ENCODE measurements at places on chromosomes 7 and 10.

GRCh38 chr7:131139462-131139861 lies 188.2 kb upstream of the MKLN1 start:
- no peak for DNase-seq

DNA sequence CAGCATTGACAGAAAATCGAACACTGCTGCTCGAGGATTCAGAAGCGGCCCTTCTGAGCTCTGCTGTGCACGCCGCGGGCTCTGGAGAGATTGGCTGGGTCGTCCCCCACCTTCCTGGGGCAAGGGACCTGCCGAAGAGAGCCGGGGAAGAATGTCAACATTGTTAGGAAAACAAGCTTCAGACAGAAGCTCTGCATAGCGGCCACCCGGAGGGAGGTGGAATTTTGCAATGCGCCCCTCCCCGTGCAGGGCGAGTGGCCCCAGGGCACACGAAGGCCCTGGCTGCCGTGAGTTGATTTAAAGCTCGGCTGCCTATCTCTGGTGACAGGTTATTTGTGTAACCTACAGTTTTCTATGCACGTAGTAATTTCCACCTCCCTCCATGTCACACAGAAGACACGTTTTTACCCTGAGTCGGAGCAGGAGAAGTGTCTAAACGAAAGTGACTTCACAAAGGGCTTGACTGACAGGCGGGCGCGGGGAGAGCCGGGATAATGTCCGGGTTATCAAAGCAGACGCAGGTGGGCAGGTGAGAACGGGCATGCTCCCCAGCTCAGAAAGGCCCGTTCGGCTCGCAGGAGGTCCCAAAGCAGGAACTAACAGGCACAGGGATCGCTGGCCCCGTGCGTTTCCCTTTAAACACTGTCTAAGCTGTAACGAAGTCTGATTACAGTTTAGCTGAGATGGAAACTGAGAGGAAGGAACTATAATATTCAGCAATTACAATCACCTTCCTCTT lies 84.6 kb downstream of the PDGFA start:
- no peak for DNase-seq

DNA sequence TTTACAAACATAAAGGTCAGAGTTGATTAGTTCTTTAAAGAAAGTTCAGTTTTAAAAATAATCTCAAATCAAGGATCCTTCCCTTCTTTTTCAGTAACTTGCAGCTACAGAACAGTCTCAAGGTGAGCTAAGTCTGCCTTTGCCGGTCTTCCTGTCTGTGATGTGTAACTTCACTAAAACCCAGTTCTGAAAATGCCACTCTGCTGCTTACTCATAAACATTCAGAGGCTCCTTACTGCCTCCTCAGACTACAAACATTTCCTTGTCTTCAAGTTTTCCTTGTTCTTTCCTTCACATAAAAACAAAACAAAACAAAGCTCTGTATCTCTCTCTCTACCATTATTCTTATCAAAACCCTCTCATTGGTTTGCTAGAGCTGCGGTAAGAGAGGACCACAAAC lies 128.7 kb downstream of the ETV1 start:
- DNase-seq: no peak

- no peak for DNase-seq
Observed at GRCh38 chr10:86486856-86487255, 34.7 kb downstream of the WAPL start.

- DNase-seq: no peak
Observed at GRCh38 chr7:75617634-75618234, 121.0 kb downstream of the HIP1 start.

DNA sequence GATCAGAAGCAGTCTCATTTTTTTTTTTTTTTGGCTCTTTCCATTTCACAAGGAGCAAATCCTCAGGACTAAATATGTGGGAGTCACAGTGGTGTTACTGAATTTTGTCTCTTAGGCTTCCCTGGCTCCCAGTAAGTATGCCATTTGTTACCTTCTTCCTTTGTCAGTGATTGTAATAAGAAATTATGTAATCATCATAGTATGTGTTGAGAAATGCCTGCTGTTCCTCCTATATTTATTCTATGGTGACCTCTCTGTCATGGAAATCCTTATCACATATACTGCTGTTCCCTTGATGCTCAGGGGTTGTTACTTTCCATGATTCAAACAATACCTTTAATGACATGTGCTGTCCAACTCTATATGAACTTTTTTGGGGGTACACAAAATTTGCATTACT lies 4.8 kb upstream of the OR9A4 start:
- DNase-seq: no peak

DNA sequence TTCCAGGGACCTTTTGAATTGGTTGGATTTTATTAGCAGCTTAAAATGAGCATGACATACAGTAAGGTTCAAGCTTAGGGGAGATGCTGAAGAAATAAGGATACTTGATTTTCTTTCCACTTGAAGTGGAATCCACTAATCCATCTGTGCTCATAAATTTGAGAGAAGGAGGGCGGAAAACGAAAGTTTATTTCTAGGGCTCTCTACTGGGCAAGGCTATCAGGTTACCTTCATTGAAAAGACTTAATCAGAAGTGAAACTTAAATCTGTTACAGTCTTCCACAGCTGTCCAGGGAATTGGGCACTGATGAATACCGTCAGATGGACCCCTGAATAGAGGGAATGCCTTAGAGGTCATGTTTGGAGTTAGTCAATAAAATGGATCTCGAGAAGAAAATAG lies 21.8 kb downstream of the AUTS2 start:
- no peak for DNase-seq

- no peak for DNase-seq
Observed at GRCh38 chr7:105779856-105780780, 96.3 kb downstream of the ATXN7L1 start.

DNA sequence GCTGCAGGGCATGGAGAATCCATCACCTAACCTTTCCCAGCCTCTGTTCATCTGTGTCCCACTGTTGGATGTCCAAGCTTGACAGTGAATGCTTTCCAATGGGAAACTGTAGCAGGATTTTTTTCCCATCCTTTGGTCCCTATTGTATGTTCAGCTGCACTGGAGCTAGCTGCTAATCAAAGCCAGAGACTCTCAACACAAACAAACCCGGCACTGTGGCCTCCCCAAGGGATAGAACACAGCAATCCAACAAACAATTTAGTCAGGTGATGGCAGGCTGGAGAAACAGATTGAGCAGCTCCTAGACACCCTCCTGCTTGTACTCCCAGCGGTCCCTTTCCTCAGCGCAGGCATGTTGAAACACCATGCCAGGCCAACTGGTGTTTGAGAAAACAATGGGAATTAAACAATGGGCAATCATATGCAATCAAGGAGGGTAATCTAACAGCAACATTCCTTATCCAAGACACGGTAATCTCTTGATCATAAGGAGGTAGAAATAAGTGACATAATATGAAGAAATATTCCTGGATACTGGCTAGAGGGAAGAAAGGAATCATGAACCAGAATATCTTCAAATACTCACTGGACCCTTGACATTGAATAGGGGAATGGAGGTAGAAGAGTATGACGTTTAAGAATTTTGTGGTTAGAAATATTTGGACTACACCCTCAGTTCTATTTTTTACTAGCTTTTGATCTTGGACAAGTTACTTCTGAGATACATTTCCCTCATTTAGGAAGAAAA lies 15.0 kb downstream of the PTN start:
- no peak for DNase-seq

DNA sequence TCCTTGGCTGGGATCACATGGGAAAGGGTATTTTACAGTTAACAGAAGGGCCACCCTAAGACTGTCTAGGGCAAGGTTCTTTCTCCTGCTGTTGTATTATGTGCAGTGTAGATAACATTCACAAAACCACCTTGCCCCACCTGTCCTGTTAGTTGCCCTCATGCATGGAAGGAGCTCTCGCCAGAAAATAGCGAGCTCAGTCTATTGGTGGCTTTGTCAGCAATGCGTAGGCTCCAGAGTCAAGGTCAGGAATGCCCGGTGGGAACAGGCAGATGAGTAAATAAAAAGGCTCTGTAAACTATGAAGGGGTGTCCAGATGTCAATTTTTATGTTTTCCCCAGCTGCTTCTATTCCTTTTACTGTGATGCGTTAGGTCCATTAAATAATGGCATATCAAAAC lies 107.1 kb upstream of the WDR11 start:
- no peak for DNase-seq

GRCh38 chr7:98902523-98902922 lies 24.2 kb downstream of the TRRAP start:
- no peak for DNase-seq

DNA sequence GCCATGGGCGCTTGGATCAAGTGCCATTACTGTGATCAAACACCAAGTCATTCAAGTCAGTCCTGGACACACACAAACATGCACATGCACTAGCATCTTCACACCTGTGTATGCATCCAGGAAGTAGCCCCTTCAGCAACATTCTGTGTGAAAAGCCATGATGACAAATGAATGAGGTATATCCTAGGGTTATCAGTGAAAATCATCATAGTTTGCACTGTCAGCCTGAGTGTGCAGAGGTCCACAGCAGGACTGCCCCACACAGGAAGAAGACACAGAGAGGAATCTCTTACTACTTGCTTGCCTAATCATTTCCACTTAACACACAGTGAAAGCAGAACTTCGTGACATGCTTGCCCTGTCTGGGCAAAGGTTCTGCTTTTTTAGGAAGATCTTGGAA lies 184.0 kb upstream of the ADO start:
- DNase-seq: no peak

DNA sequence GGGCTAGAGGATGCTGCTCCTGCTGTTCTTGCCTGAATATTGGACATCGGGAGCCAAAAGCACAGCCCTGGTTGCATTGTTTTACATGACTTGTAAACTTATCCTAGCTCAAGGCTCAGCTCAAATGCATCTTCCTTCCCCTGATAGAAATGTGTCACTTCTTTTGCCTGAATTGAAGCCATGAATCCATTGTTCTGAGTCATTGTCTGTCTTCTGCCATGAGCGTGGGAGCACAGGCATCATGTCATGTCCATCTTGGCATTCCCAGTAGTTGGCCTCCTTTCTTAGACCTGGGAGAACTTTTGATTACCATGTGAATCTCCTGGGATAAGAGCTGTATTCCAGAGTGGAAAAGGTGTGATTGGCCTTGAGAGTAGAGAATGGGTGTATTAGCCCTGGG lies 54.1 kb upstream of the OPN4 start:
- DNase-seq: no peak

- DNase-seq: no peak
Observed at GRCh38 chr7:107075863-107076574, 31.5 kb downstream of the PRKAR2B start.

DNA sequence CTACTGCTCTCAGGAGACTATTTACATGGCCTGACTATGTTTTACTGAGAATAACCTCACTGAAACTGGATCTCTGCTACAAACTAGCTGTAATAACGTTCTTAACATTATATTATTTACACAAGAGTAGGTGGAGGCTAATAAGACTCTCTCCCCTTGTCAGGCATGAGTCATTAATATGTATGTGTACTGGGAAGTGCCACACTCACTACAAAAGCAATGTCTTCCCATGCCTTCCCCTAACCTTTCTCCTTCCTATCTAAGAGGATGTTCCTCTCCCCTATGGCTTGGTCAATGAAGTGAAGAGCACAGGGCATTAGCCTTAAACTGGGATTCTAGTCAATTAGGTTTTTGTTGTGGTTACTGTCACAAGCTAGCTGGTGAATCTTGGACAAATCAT lies 147.9 kb downstream of the DGKB start:
- DNase-seq: no peak

DNA sequence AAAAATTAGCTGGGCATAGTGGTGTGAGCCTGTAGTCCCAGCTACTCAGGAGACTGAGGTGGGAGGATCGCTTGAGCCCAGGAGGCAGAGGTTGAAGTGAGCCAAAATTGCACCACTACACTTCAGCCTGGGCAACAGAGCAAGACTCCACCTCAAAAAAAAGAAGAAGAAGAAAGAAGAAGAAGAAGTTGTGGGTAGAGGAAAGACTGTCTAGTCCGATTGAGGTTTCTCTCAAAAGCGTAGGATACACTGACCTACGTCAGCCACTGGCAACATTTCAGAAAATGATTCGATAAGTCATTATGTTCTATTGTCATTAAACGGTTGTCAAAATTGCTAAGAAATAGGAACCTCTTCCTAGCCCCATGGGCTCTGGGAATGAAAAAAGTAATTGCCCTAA lies 22.3 kb upstream of the RHBDD2 start:
- no peak for DNase-seq

- no peak for DNase-seq
Observed at GRCh38 chr10:57692255-57692980, 575.3 kb downstream of the IPMK start.

- DNase-seq: no peak
Observed at GRCh38 chr7:158422196-158422886, 165.3 kb downstream of the PTPRN2 start.

DNA sequence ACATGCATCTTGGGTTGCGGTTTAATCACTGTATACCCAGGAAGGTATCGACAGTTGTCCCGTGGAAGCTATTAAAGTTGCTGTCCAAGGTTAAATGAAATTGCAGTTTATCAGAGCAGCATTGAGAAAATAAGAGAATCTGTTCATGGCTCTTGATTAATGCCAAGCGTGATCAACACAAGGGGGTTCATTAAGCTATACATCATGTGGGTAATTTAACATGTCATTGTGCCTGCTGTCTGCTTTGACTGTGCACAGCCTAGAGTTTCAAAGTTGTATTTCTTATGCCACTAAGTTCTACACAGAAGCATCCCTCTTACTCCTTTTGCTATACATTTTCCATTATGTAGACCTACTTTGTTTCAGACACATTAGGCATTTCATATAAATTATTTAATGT lies 74.8 kb upstream of the SP8 start:
- no peak for DNase-seq

DNA sequence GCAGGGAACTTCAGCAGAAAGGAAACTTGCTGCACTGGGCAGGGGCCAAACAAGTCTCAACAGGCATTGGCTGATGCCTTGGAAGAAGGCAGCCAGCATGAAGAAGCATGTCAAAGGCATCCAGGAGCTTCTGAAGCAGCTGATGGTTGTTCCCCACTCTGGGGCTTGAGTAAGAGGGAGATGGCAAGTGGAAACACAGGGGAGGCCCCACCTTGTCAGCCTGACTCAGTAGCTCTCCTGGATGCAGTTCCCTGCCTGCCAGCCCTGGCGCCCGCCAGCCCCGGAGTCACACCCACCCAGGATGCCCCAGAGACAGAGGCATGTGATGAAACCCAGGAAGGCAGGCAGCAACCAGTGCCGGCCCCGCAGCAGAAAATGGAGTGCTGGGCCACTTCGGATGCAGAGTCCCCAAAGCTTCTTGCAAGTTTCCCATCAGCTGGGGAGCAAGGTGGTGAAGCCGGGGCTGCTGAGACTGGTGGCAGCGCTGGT lies 96.5 kb downstream of the TACC2 start:
- DNase-seq: no peak

DNA sequence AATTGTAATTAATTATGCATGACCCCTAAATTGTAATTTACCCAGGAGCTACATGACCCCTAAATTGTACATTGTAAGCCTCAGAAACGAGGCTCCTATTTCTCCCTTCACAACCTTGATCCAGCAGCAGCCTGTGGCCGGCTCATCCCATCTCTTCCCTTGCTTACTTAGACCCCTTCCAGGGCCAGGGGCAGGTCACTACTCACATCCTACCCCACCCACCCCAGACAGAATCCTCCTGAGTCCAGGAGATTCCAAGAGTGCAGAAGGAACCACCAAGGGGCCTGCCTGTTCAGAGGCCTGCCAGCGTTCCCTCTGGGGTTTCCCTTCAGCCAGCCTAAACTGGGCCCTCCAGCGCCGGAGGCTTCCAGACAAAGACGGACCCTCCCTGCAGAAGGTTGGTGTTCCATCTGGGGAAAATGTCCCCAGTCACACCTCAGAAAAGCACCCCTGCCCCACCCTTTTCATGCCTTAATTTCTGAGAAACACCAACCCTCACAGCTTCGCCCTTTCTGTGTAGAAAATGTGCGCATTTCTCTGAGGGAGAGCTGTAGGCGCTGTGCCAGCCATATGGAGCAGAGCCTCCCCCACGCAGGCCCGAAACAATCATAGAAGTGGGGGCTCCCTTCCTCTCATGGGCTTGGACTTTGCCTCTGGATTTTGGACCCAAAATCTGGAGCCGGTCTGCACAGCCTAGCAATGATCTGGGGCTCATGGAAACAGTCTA lies 19.2 kb downstream of the LEP start:
- DNase-seq: no peak

All from stimulated activated CD4-positive, alpha-beta T cell treated with anti-CD3 and anti-CD28 coated beads, Interleukin-1b, Interleukin-23, amount 100 ng/mL, for 1 hour (primary cell).